Activated T-helper 1 cell treated with anti-CD3 and anti-CD28 coated beads, Interleukin-2, amount 50 U/mL, for 16 hours (primary cell): ENCODE measurements at places on chromosomes 12 and 14.

DNA sequence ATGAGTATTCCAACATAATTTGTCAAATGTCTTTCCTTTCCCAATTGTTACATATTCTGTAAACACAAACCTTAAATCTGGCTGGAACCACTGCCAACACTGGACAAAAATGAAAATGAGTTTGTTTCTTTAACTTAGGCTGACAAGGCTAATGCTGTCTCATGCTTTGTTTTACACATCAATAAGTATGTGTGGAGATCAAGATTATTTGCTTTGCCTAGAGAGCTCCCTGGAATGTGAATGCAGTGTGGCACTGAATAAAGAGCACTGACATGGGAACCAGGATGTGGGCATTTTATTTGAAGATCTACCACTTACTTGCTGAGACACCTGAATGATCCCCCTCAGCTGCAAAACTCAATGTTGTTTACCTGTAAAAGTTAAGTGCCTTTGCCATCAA lies 61.7 kb downstream of the RALGAPA1 start:
- DNase-seq: no peak

DNA sequence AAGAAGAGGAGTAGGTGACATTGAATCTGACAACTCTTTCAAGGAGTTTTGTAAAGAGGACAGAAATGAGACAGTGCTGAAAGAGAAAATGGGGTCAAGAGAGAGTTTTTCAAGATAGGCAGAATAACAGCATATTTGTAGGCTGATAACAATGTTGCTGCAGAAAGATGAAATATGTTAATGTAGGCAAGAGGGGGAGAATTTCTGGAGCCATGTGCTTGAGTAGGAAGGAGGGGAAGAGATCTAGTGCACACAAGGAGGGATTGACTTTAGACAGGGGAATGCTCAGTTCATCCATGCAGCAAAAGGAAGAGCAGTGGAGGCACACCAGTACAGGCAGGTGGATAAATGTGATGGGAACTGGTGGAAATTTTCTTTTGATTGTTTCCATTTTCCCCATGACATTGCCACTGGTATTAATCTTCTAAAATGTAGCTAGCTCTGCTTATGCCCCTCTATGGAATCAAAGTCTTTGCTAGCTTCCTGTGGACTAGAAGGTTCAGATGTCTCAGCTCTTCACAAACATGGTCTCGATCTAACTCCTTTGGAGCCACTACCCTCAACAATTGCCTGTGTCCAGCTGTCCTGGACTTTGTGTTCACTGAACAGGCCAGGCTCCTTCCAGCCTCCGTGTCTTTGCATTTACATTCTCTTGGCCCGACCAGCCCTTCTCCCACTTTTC lies 9.1 kb downstream of the PROX2 start:
- DNase-seq: no peak

- DNase-seq: no peak
These were observed 12.7 kb upstream of the RIMKLB start for GRCh38 chr12:8685051-8685450.

DNA sequence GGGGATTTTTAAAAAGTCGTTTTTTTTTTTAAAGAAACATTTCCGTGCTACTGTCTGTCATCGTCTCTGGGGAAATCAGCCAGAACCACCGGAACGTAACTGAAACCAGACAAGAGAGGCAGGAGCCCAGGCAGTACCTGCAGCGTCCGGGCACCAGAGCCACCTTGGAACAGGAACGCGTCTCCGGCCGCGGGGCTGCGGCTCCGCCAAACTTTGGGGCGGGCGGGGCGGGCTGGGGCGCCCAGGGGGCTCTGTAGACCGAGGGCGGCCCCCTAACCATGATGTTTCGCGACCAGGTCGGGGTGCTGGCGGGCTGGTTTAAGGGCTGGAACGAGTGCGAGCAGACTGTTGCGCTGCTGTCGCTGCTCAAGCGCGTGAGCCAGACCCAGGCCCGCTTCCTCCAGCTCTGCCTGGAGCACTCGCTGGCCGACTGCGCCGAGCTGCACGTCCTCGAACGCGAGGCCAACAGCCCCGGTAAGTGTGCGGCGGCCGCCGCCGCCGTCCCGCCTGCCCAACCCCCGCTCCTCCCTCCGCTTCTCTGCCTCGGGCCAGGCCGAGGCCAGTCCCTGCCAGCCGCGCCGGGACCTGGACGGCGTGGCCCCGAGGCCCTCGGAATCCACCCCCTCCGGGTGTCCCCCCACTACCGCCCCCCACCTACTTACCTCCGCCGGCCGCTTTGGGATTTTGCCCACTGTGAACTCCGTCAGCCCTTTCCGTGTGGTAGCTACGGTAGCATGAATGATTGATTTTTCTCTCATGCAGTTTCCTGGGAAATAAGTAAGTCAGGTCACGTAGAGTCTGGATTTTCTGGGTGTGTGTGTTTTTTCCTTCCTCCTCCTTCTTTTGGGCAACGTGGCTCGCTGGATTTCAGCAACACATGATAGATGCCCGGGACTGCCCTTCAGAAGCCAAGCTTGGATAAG lies 972 bp downstream of the SAMD4A start:
- DNase-seq: peak; percentile 29

- no peak for DNase-seq
These were observed 41.8 kb downstream of the R3HDM2 start for GRCh38 chr12:57389033-57389432.

- DNase-seq: no peak
These were observed 94.7 kb upstream of the DDHD1 start for GRCh38 chr14:53247596-53248370.

DNA sequence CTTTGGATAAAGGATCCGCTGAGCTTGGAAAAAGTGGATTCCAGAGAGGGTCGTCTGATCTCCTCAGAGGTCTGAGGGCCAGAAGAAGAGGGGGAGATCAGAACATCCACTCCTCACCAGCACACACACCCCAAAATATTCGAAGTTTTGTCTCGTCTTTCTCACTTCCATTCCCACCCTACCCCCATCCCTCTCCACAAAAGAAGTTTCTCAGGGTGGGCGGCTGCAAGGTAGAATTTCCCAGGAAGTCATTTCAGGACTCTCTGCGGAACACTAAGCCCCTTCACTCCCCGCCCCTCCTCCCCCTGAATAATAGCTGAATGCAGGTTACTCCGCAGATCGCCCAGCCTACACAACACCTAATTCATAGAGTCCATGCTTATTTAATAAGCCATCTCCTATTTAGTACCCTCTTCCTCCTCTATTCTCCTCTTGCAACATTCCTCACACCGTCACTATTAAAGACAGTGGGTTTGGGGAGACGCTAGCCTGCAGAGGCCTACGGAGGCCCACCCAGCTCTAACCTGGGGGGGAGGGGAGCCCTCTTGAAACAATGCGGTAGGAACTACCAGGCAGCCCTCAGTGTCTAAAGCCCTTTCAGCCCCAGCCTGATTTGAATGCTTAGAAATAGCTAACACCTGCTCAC lies 649 bp upstream of the SALL2 start:
- DNase-seq: no peak

DNA sequence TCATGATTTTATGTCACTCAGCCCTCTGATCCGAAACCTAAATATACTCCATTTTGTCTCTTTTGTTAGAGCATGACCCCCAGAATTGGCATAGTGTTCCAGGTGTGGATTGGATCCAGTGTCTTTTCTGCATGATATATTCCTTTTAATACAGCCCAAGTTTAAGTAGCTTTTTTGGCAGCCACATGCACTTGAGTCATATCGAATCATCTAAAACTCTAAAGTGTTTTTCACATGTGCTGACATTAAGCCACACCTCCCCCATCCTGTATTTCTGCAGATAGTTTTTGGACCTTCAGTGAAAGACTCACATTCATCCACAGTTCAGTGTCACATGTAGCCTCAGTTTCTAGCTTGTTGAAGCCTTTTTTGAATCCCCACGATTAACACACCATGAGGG lies 30.6 kb downstream of the BORCS5 start:
- no peak for DNase-seq

GRCh38 chr14:102362084-102362483 lies 606 bp downstream of the CINP start:
- peak; percentile 22 for DNase-seq

GRCh38 chr12:77231501-77231918 lies 166.1 kb upstream of the E2F7 start:
- no peak for DNase-seq

- no peak for DNase-seq
These were observed 46.3 kb downstream of the CCNK start for GRCh38 chr14:99527427-99528076.

- DNase-seq: no peak
These were observed 39.7 kb downstream of the CDK17 start for GRCh38 chr12:96360550-96360949.

GRCh38 chr12:4135919-4136605 lies 137.5 kb upstream of the CCND2 start:
- DNase-seq: no peak
